Smooth muscle cell of the pulmonary artery (primary cell): ENCODE measurements at places on chromosomes 5 and 9. TPM values are rescaled to one million over a fixed set of nuclear protein-coding genes. Genes with fewer than 3 reads are reported as not detected.

NR2F1-AS1 gene
- 10.7 and 11.4 TPM in 2 replicates for total RNA-seq

HAND1 gene
- not detected in 2 replicates for total RNA-seq

NKD2 gene
- total RNA-seq = 0.50 and 3.5 TPM in 2 replicates

ENTR1 gene
- total RNA-seq = 25.6 and 45.6 TPM in 2 replicates

COL15A1 gene
- 77.7 and 229 TPM in 2 replicates for total RNA-seq

UAP1L1 gene
- 20.3 and 38.3 TPM in 2 replicates for total RNA-seq

ABO gene
- total RNA-seq = not detected in 2 replicates

PROB1 gene
- total RNA-seq = 1.3 and 1.7 TPM in 2 replicates

FRMD3 gene
- 2.6 and 6.9 TPM in 2 replicates for total RNA-seq

SLC6A18 gene
- not detected in 2 replicates for total RNA-seq

C1QTNF2 gene
- 0.17 and 0.98 TPM in 2 replicates for total RNA-seq

SYK gene
- total RNA-seq = not detected in 2 replicates

PCDHGB3 gene
- total RNA-seq = 7.8 and 8.1 TPM in 2 replicates

NEUROG1 gene
- total RNA-seq = not detected in 2 replicates

GLRA1 gene
- not detected in 2 replicates for total RNA-seq

ZFP37 gene
- 2.3 and 3.0 TPM in 2 replicates for total RNA-seq

CYLC2 gene
- not detected in 2 replicates for total RNA-seq

SOHLH1 gene
- not detected in 2 replicates for total RNA-seq

PCDHB6 gene
- total RNA-seq = 0.20 and 0.36 TPM in 2 replicates

WNT8A gene
- not detected in 2 replicates for total RNA-seq

SHC3 gene
- total RNA-seq = 12.6 and 57.2 TPM in 2 replicates

STKLD1 gene
- total RNA-seq = 0.20 and 0.33 TPM in 2 replicates

OR1B1 gene
- not detected in 2 replicates for total RNA-seq

PKD2L2 gene
- total RNA-seq = not detected in 2 replicates

KLF4 gene
- total RNA-seq = 13.3 and 22.5 TPM in 2 replicates

ZNF883 gene
- total RNA-seq = 3.2 and 3.3 TPM in 2 replicates

POU5F2 gene
- 1.1 and 1.2 TPM in 2 replicates for total RNA-seq

PCDHB7 gene
- total RNA-seq = 0.33 and 1.1 TPM in 2 replicates

ANKS6 gene
- 10.8 and 19.0 TPM in 2 replicates for total RNA-seq

ENDOG gene
- 11.7 and 20.8 TPM in 2 replicates for total RNA-seq

MAP3K1 gene
- 4.6 and 9.4 TPM in 2 replicates for total RNA-seq

PCDHA1 gene
- 0.20 TPM in 1 of 2 replicates, not detected in the other for total RNA-seq

FBXO38 gene
- total RNA-seq = 59.7 and 69.2 TPM in 2 replicates

PCDHB12 gene
- total RNA-seq = 0.26 and 0.46 TPM in 2 replicates

FGF18 gene
- 0.13 TPM in 1 of 2 replicates, not detected in the other for total RNA-seq

ASTN2 gene
- 11.7 and 12.0 TPM in 2 replicates for total RNA-seq

LVRN gene
- total RNA-seq = 0.20 and 0.36 TPM in 2 replicates

GALT gene
- 34.2 and 41.8 TPM in 2 replicates for total RNA-seq
